ENCODE measurements at places on chromosomes 16 and 17. TPM values are rescaled to one million over a fixed set of nuclear protein-coding genes. Genes with fewer than 3 reads are reported as not detected.
A peak's percentile ranks its signal among the peaks of the same experiment; 100 is the strongest.

Gene SPN
- not detected for total RNA-seq

Gene KCNH4
- not detected for total RNA-seq

Gene PRCD
- total RNA-seq = 4.3 TPM

Gene SCO1
- total RNA-seq = 31.8 TPM

Gene ST6GALNAC2
- 1.0 TPM for total RNA-seq

Gene KRTAP2-3
- total RNA-seq = not detected

Gene KRT20
- total RNA-seq = not detected

Gene KRT33B
- total RNA-seq = not detected

Gene CDH15
- 0.99 TPM for total RNA-seq

Gene HEATR9
- not detected for total RNA-seq

DNA sequence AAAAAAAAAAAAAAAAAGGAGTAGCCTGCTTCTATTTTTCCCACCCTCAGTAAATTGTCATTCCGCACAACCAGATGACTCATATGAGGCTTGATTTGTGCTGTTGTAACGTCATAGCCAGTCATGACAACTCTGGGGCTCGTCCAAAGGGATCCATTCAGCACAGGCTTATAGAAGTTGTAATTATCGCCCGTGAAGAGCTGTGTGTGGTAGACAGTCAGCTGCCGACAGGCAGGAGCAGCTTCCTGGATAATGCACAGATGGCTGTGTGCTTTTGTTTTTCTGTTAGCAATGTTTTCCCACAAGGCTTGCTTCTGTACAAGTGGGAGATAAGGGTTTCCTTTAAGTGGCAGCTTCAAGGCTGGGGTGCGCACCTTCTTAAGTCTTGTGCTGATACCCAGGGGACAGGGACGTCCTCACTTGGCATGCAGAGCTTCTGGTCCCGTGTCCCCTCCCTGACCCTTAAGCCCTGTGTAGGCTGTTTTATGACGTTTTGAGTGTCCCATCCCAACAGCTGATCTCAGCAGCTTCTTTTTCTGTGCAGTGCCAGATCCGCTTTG lies 26.0 kb downstream of the SNX29 start:
- no peak overlapping the region for H3K27ac ChIP-seq
- no peaks in the 10 kb centered on the region for H3K27me3 ChIP-seq
- no peak overlapping the region for H3K4me3 ChIP-seq
- DNase-seq = peak; percentile 77
- no peaks in the 10 kb centered on the region for H3K4me1 ChIP-seq

DNA sequence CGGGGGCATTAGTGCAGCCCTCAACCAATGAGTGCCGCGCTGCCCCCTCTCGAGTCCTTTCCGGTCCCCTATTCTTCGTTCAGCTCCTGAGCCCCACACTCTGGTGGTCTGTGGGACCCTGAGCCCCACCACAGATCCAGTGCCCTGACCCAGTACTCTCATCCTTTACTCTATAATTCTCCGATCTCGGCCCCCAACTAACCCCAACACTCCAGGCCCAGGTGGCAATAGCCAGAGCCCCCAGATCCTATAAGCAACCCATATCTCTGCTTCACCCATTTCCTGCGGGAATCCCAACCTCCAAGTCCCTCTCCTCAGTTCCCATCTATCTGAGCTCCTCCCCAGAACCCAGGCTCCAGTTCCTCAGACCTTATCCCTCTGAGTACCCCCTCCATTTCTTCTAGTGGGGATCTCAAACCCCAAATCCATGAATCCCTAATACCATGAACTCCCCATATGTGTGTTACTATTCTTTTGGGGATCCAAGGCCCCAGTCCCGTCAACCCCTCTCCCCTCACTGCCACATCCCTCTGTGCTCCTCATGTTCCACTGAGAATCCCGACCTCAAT lies 1.0 kb upstream of the TBC1D10B start:
- H3K27me3 ChIP-seq = no peaks in the 10 kb centered on the region
- DNase-seq = no peak
- no peaks in the 10 kb centered on the region for H3K36me3 ChIP-seq
- peaks cover 4% of the 10 kb centered on the region for H3K4me1 ChIP-seq
- H3K4me3 ChIP-seq = peak overlapping the region; percentile 25

GRCh38 chr17:32116937-32117336 lies 25.4 kb upstream of the RHOT1 start:
- no peaks in the 10 kb centered on the region for H3K4me1 ChIP-seq
- H3K27ac ChIP-seq = no peak overlapping the region
- H3K4me3 ChIP-seq = no peak overlapping the region
- no peaks in the 10 kb centered on the region for H3K36me3 ChIP-seq
- no peak for DNase-seq

- H3K27ac ChIP-seq = peak overlapping the region; percentile 46
- H3K4me1 ChIP-seq = peaks cover 6% of the 10 kb centered on the region
- no peak for DNase-seq
- no peaks in the 10 kb centered on the region for H3K27me3 ChIP-seq
- no peaks in the 10 kb centered on the region for H3K36me3 ChIP-seq
- peak overlapping the region; percentile 88 for H3K4me3 ChIP-seq
Measured at GRCh38 chr16:10945065-10945787, 862 bp downstream of the CLEC16A start.

DNA sequence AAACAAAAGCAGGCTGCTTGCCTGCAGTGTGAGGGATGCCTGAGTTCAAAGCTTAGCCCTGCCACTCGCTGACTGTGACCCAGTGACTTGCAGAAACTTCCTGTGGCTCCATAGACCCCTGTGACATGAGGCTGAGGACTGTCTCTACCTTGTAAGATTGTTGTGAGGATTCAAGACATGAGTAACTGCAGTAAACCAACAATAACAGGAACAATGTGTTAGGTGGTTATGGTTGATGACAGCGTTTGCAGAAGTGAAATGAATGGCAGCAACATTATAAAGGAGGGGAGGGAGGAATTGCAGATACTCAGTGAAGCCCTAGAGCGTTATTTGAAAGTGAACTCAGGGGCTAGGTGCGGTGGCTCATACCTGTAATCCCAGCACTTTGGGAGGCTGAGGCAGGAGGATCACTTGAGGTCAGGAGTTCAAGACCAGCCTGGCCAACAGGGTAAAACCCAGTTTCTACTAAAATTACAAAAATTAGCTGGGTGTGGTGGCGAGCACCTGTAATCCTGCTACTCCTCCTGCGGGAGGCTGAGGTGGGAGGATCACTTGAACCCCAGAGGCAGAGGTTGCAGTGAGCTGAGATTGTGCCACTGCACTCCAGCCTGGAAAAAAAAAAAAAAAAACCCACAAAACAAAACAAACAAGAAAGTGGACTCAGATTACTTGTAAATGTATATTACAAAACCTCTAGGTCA lies 33.5 kb upstream of the EMP2 start:
- no peak for DNase-seq
- H3K4me1 ChIP-seq = peaks cover 4% of the 10 kb centered on the region
- H3K36me3 ChIP-seq = no peaks in the 10 kb centered on the region
- no peaks in the 10 kb centered on the region for H3K27me3 ChIP-seq
- no peak overlapping the region for H3K4me3 ChIP-seq

- H3K4me1 ChIP-seq = peaks cover 27% of the 10 kb centered on the region
- no peaks in the 10 kb centered on the region for H3K27me3 ChIP-seq
- DNase-seq = peak; percentile 84
Measured at GRCh38 chr17:37490638-37491614, 1.2 kb downstream of the DUSP14 start.

DNA sequence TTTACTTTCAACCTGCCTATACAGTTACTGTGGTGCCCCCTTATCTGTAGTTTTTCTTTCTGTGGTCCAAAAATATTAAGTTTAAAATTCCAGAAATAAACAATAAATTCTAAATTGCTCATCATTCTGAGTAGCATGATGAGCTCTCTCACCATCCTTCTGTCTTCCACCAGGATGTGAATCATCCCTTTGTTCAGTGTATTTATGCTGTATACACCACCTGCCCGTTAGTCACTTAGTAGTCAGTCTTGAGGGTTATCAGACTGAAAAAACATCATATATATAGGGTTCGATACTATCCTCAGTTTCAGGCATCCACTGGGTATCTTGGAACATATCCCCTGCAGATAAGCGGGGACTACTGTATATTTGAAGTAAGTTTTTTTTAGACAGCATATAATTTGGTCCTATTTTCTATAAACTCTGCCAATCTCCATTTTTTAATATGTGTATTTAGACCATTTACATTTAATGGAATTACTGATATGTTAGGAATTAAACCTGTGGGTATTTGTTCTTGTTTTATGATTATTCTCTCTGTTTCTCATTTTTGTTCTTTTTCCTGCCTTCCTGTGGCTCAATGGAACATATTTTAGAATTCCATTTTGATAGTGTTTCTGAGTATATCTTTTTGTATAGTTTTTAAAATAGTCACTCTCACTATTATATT lies 31.0 kb downstream of the TBX21 start:
- H3K27me3 ChIP-seq = no peaks in the 10 kb centered on the region
- no peaks in the 10 kb centered on the region for H3K36me3 ChIP-seq
- H3K4me1 ChIP-seq = no peaks in the 10 kb centered on the region
- DNase-seq = no peak

- no peak for DNase-seq
- no peak overlapping the region for H3K4me3 ChIP-seq
- no peak overlapping the region for H3K27ac ChIP-seq
- peaks cover 1% of the 10 kb centered on the region for H3K36me3 ChIP-seq
- H3K4me1 ChIP-seq = peaks cover 17% of the 10 kb centered on the region
Measured at GRCh38 chr17:79840989-79841286, 1.7 kb upstream of the CBX4 start.

DNA sequence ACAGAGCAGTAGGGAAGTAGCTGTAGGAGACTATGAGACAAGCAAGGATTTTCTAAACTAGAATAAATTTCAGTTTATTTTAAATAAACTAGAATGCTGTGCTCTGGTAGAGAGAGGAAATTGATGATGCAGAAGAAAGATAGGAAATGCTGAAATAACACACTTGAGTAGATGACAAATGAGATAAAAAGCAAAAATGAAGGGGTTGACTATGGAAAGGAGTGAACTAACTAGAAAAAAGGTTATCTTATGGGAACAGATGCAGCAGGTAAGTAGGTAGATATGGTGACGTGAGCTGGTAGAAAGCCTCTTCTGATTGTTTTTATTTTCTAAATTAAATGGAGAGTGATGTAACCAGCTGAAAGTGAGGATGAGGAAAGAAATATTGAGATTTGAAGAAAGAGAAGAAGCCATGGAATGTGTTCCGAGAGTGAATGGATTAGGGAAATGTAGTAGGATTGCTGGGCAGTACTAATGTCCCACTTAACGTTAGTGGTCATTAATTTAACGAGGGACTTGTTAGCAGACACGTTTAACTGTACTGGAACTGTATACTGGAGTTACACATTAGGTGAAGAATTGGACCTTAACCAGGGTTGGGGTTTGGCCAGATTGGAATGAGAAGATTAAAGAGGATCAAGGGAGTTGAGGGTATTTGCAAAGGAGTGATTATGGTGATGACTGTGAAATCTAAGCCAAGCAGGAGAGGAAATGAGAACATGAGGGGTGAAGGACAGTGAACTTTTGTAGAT lies 196.5 kb downstream of the TANC2 start:
- H3K4me1 ChIP-seq = no peaks in the 10 kb centered on the region
- H3K4me3 ChIP-seq = no peak overlapping the region
- DNase-seq = no peak

- peaks cover 6% of the 10 kb centered on the region for H3K4me1 ChIP-seq
- no peaks in the 10 kb centered on the region for H3K27me3 ChIP-seq
- H3K36me3 ChIP-seq = no peaks in the 10 kb centered on the region
- DNase-seq = peak; percentile 93
- H3K27ac ChIP-seq = no peak overlapping the region
- no peak overlapping the region for H3K4me3 ChIP-seq
Measured at GRCh38 chr17:55426851-55427586, 5.4 kb upstream of the MMD start.

DNA sequence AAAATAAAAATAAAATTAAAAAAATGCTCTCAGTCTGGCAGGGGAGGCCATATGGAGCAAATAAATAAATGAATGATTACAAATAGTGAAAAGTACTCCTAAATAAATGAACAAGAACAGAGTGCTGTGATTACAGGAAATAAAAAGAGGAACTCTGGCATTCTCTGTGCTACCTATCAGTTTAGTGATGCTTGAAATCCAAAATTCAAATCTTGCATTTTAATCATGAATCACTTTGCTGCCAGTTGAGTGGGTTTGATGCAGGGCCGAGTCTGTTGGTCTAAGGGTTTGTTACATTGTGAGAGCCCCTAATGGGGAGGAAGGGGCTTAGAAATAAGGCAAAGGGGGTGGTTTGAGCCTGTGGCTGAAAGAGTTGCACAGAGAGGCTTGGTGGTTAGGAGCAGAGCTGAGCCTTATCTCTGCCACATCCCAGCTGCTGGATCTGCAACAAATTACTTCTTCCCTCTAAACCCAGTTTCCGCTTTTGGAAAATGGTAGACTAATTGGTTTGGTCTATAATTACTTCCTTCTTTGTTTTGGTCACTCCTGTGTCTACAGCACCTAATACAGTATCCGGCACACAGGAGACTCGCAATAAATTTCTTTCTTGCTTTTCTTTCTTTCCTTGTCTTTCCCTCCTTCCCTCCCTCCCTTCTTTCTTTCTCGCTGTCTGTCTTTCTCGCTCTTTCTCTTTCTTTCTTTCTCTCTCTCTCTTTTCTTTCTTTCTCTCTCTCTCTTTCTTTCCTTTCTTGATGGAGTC lies 6.3 kb upstream of the ABCC1 start:
- peaks cover 5% of the 10 kb centered on the region for H3K4me1 ChIP-seq
- no peaks in the 10 kb centered on the region for H3K27me3 ChIP-seq

- no peak overlapping the region for H3K4me3 ChIP-seq
- no peak for DNase-seq
- no peaks in the 10 kb centered on the region for H3K4me1 ChIP-seq
- H3K27me3 ChIP-seq = peaks cover 12% of the 10 kb centered on the region
Measured at GRCh38 chr17:3968015-3968414, 3.8 kb upstream of the ATP2A3 start.

GRCh38 chr17:74637265-74637664 lies 13.7 kb upstream of the CD300E start:
- no peaks in the 10 kb centered on the region for H3K4me1 ChIP-seq
- H3K4me3 ChIP-seq = no peak overlapping the region
- no peaks in the 10 kb centered on the region for H3K27me3 ChIP-seq
- DNase-seq = no peak
- H3K36me3 ChIP-seq = no peaks in the 10 kb centered on the region

DNA sequence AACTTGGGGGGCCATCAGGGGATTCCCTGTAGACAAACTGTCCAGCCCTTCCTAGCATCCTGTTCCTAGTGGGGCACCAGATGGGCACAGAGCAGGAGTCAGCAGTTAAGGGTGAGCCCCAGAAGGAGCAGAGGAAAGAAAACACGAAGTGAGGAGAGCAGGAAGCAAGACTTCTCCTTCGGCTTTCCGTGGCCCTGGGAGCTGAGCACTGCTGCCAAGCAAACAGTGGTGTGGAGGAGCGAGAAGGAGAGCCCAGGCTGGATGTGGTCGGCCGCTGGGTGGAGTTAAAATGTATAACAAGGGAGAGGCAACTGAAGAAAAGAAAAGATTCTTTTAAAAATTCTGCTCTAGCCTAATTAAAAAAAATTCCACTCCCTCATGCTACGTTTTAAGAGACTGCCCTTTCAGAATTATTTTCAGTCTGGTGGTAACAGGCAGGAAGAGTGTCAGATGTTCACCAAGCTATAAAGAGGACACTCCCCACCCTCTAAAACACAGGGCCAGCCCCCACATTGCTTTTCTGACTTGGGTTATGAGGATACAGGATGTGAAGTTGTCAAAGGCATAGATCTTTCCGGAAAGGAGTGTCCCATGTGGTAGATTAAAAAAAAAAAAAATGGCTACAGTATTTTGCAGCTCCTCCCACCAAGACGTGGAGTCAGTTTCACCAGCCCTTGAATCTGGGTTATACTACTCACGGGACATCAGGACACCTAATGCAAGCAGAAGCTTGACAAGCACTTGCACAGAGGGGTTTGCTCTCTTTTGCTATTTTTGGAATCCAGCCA lies 74.9 kb upstream of the ZFHX3 start:
- H3K4me3 ChIP-seq = no peak overlapping the region
- no peaks in the 10 kb centered on the region for H3K36me3 ChIP-seq
- DNase-seq = peak; percentile 3
- no peaks in the 10 kb centered on the region for H3K27me3 ChIP-seq
- peak overlapping the region; percentile 5 for H3K27ac ChIP-seq

Data from fibroblast of lung (primary cell).